ENCODE measurements at places on chromosomes 7 and 10.

- DNase-seq = no peak
Measured at GRCh38 chr10:5968681-5969453, 8.5 kb downstream of the IL15RA start.

GRCh38 chr10:114754445-114755320 is 66.9 kb upstream of the FHIP2A start:
- DNase-seq = no peak

GRCh38 chr7:111734954-111735660 is 172.8 kb upstream of the IMMP2L start:
- no peak for DNase-seq

GRCh38 chr10:2898509-2898860 is 168.9 kb upstream of the PFKP start:
- no peak for DNase-seq

DNA sequence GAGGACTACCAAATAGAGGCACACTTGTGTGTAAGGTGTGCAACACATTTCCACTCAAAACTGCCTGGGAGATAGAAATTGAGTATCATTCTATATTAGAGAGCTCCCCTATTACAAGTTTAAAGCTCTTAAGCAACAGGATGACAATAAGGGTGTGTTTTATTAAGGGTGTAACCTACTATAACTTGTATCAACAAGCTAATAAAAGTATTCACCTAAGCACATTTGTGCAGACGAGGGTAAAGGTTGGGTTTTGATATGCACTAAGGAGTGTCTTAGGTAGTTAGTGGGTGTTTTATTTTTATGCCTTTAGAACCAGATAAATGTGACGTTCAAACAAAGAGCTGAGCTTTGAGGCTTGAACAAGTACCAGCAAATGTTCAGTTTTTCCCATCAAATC is 2.8 kb upstream of the FAM53B start:
- no peak for DNase-seq

- no peak for DNase-seq
Measured at GRCh38 chr7:81590131-81590530, 179.7 kb downstream of the HGF start.

DNA sequence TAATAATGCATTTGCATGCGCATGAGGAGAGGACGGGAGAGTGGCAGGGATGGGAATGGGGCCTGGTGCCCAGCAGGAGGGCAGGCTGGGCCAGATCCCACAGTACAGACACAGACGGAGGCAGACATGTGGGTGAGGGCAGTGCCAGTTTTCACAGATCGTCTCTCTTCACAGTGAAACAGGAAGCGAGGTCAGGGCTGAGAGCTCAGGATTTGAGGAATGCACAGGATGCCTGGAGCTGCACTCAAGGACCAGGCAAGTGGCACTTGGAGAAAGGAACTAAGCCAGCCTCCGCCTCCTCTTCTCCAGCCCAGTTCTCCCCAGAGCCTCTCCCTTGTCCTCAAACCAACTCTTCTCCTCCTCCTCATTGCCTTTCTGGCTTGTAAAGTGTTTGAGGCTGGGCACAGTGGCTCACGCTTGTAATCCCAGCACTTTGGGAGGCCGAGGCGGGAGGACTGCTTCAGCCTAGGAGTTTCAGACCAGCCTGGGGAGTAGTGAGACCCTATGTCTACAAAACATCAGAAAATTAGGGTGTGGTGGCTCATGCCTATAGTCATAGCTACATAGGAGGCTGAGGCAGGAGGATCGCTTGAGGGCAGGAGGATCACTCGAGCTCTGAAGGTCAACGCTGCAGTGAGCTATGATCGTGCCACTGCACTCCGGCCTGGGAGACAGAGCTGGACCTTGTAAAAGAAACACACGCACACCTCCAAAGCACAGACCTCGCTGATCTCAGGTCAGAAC is 115.2 kb downstream of the HIP1 start:
- DNase-seq = peak; percentile 97

- no peak for DNase-seq
Measured at GRCh38 chr7:133354546-133355324, 101.9 kb downstream of the EXOC4 start.

DNA sequence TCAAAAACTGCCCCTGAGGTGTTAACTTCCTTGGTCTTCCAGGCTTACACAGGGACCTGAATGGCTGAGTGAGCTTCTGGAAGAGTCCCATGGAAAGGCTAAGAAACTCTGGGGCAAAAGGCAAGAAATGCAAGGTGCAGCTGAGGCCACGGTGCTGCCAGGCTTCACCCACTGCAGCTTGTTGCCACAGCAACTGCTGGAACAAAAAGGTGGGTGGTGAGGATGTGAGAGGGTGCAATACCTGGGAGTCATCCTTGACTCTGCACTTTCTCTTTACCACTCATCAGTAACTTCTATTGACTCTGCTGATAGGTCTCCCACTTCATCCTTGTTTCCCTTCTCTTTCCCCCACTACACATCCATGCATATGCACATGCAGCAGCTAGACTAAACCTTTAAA is 258.6 kb downstream of the BMPER start:
- DNase-seq = no peak

DNA sequence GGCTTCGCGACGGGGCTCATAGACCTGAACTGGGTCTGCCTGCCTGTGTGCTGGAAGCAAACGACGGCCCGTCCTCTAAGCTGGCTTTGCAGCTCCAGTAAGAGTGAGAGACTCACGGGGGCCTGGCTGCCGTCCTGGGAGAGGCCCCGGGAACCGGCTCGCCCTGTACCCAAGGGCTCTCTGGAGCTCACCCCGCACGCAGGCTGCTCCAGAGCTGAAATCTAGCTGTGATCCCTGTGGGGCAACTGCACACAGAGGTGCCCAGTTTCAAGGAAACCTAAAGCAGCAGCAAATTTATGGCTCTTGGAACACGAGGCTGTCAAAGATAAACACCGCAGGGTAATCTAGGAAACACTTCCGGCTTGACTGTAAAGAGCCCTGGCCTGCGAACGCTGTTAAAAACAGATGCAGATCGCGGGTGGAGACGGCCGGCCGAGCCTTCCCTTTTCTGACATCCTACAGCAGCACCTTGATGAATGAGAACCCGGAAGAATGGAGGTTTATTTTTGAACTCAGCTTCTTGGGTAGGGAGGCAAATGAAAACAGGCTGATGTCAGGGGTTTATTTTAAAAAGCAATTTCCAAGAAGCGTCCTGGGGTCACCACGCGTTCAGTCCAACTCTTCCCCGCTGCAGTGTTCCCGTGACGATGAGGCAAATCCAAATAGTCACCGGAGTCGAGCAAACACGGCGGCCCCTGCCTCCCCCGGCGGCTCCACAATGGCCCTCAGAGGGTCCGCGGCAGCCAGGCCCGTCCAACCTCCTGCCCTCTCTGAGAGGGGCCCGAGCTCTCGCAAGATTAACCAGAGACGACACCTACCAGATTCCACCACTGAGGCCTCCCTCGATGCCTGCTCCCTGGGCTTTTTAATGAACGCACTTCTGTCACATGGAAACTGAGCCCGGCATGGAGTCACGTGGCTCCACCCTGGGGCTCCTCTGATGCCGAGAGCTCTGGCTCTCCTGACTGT is 29.6 kb downstream of the AMZ1 start:
- DNase-seq = peak; percentile 11

GRCh38 chr7:13979671-13980435 is 9.6 kb downstream of the ETV1 start:
- DNase-seq = no peak

GRCh38 chr10:31896968-31897384 is 31.7 kb downstream of the ARHGAP12 start:
- no peak for DNase-seq

DNA sequence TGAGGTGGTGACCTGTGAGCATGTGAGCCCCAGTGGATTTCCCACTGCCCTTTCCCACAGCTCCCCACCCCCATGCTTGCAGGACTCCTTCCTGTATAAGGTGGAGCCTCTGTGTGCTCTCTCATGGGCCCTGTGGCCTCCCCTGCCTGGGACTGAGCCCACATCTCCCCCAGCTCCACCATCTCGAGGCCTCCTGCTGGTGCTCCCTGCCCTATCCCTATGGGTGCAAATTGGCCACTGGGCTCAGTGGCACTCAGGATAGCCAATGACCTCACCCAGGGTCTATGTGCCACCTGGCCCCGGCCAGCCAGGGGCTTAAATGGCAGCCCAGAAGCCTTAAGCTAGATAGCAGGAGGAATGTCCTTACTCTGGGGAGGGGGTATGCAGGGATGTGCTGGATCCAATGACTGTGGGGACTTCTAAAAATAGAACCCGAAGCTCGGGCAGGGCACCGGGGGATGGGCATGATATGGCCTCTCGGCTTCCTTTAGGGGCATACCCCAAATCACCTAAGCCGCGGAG is 2.0 kb downstream of the LDB3 start:
- no peak for DNase-seq

- no peak for DNase-seq
Measured at GRCh38 chr10:35460852-35461460, 124.6 kb downstream of the CCNY start.

DNA sequence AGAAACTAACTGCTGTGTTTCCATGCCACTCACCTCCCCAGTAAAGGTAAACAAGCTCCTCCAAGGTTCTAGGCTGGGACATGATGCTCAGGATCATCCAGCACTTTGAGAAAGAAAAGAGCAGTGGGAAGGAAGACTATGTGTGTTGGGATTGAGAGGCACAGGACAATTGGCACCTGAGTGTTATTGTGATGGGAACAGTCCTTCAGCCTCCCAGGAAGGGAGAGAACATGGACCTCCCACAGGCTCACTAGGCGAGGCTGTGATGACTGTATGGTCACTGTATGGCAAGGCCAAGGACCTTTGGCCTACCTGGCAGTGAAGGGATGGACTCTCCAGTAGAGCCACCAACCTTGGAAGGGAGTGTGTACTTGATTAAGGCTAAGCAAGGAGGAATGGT is 123.2 kb upstream of the UNC5B start:
- no peak for DNase-seq

DNA sequence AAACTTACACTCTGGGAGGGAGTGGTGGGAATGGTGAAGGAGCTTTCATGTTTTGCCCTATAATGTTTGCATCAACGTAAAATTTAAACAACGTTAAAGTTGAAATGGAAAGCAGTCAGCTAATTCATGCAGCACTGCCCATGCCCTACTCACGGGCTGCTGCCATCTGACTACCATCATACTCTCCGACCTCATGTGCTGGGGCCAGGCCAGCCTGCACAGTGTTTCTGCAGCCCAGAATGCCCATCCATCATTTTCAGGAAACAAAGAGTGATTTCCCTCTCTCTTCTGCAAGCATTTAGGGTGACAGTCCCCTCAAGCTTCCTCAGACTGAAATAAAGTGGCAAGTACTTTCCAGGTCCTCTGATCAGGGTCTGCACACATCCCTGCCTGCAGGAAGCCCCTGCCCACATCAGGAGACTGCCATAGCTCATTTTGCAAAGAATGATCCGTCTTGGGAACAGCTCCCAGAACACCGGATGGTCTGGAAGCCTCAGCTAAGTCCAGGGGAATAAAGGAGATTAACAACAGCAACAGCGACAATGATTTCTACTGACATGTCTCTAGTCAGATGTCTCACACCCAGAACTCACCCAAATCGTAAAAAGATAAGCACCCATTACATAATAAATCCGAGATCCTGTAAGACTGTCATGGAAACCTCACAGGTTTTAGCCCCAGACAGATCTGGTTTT is 40.3 kb downstream of the ARHGAP22 start:
- no peak for DNase-seq

DNA sequence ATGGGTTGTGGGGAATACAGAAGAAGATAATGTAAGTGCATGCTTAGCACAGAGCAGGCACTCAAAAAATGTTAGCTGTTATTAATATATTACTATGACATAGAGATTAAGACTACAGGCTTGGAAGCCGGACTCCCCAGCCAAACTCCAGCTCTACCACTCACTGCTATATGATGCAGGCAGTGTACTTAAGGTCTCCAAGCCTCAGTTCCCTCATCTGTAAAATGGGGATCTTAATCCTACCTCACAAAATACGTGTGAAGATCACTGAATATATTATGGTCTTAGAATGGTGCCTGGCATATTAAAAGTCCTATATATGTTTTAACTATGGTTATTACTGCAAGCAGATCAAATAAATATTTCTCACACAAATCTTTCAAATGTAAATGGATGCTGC is 5.2 kb downstream of the PDLIM1 start:
- no peak for DNase-seq

DNA sequence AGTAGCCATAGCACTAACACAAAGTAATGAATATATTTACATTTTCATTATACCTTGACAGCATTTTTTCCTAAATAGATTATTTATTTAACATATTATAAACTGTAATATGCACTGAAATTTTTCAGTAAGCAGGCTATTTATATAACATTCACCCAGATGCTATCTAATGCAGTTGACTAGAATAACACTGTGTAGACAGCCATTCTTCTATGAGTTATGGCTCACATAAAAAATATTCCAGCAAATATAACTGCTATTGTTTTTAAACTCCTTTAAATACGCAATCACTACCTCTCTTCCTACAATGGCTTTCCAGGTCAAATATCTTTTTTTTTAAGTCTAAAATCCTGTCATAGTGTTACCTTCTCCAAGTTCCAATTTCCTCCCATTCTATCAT is 21.6 kb downstream of the TPK1 start:
- no peak for DNase-seq

DNA sequence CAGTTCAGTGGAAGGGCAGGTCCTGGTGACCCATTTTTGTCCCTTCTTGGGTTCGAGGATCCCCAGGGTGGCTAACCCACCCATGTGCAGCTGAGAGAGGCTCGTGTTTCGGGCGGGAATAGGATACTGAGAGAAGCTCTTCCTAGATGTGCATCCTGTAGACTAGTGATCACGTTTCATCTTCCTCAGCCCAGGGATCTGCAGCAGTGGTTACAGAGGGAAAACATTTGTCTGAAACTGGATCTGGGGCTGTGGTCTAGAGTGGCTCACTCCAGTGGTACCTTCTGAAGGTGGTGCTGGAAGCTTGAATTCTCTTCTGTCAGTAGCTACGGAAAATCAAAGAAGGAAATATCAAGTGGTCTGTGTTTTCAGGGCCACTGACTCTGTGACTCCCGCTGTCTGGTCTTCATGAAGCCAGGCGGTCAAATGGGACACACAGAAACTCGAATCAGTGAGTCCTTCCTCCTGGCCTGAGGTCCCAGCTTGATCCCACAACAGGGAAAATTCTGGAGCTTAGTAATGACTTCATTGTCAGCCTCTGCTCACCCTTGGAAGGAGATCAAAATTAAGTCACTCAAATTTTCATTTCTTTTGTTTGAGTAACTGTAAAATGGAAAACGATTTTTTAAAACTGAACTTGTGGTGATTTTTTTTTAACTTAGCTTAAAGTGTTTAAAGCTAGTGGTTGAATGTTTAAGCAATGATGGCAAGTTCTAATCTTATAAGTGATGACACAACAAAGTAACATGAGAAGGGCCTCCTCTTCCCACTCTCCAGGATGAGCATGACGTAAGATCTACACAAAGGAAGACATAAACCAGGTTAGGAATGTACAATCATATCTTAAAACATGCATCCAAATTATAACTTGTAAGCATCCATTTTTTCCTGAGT is 469.3 kb upstream of the KLF6 start:
- no peak for DNase-seq

- peak; percentile 36 for DNase-seq
Measured at GRCh38 chr7:64562256-64562625, 630 bp downstream of the ZNF680 start.

DNA sequence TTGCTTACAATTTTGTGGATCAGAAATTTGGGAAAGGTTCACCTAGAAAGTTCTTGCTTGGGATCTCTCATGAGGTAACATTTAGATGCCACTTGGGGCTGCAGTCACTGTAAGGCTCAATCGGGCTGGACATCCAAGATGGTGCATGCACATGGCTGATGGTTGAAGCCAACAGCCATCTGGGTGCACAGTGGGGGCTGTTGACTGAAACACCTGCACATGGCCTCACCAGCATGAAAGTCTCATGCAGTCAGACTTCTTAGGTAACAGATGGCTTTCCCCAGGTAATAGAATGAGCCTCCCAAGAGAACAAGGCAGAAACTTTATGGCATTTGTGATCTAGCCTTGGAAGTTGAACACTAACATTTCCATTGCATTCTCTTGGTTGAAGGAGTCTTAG is 740.7 kb upstream of the AUTS2 start:
- no peak for DNase-seq
